ENCODE measurements at places on chromosomes 12 and 14. TPM values are rescaled to one million over a fixed set of nuclear protein-coding genes. Genes with fewer than 3 reads are reported as not detected.

OR10P1 gene
- total RNA-seq: not detected

RPL10L gene
- not detected for total RNA-seq

OR4E2 gene
- not detected for total RNA-seq

KRT7 gene
- 5,590 TPM for total RNA-seq

TEP1 gene
- total RNA-seq: 9.4 TPM

LRRK2 gene
- 1.7 TPM for total RNA-seq

DBX2 gene
- not detected for total RNA-seq

KANSL2 gene
- 39.9 TPM for total RNA-seq

CD163L1 gene
- total RNA-seq: 0.44 TPM

ARHGAP9 gene
- total RNA-seq: 0.17 TPM
